ENCODE measurements at places on chromosomes 3 and 15. TPM values are rescaled to one million over a fixed set of nuclear protein-coding genes. Genes with fewer than 3 reads are reported as not detected.

The SLC12A1 gene
- polyA plus RNA-seq, result not detected

The MYO5C gene
- 0.54 TPM for polyA plus RNA-seq

The C15orf39 gene
- 15.1 TPM for polyA plus RNA-seq

The ZBED2 gene
- 0.36 TPM for polyA plus RNA-seq

The IL16 gene
- 181 TPM for polyA plus RNA-seq
